ENCODE measurements at places on chromosomes 7 and 10.

GRCh38 chr7:113371416-113372043 is 253.2 kb upstream of the SMIM30 start:
- no peak for DNase-seq

- DNase-seq: no peak
These were observed 25.3 kb downstream of the FKBP6 start for GRCh38 chr7:73353243-73353642.

- DNase-seq: no peak
These were observed 543.8 kb upstream of the NRP1 start for GRCh38 chr10:33878238-33878786.

- DNase-seq: no peak
These were observed 51.0 kb upstream of the INPP5A start for GRCh38 chr10:132486539-132487121.

DNA sequence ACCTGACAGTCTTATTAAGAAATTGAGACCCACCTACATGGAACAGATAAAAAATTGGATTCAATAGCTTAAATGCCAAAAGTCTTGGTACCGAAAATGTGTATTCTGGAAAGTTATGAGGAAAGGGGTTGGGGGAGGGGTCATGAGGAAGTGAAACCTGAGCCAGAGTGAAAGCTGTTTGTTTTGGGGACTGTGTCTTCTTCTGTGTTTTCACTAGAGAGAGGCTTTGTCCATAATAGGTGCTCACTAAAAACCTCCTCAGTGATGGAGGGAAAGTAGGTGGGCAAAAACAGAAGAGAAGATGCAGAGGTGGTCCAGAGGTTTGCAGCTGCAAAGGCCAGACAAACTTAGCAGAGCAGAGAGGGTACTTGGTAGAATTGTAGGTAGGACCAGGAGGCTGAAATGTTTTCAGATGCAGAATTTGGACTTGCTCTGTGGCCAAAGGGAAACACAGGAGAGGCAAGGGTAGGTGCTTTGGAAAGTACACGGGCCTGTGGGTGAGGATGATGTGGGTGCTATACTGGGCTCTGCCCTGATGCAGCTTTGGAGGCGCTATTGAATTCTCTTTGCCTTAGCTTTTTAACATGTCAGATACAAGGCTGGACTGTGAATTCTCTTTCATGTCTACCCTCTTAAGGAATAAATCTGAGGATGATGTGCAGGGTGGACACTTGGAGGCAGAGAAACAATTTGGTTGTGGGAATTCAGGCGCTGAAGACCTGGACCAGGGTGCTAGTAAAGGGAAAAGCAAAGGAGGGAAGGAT is 254.6 kb downstream of the PTEN start:
- no peak for DNase-seq

- DNase-seq: no peak
These were observed 42.1 kb downstream of the CUX1 start for GRCh38 chr7:101859411-101860106.

GRCh38 chr10:32271617-32272016 is 75.3 kb downstream of the EPC1 start:
- no peak for DNase-seq

GRCh38 chr10:75654171-75654771 is 222.8 kb downstream of the LRMDA start:
- DNase-seq: no peak

GRCh38 chr10:11949152-11949551 is 93.5 kb downstream of the UPF2 start:
- no peak for DNase-seq

DNA sequence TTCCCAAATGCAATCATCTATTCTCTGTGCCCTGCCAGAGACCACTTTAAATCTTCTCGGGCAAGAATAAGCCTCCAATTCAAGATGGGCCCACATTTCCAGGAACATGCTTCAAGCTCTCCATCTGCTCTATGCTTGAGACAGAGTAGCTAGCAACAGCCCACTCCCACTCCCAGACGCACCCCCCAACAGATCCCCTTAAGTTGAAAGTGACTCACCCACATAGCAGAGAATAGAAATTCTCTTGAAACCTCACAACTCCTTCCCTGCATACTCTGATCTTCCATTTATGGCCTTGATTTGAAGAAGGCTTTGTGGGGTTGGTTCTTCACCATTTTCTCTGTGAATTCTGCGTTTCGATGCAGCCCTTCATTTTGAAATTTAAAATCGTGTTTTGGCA is 604.0 kb downstream of the INHBA start:
- DNase-seq: no peak

DNA sequence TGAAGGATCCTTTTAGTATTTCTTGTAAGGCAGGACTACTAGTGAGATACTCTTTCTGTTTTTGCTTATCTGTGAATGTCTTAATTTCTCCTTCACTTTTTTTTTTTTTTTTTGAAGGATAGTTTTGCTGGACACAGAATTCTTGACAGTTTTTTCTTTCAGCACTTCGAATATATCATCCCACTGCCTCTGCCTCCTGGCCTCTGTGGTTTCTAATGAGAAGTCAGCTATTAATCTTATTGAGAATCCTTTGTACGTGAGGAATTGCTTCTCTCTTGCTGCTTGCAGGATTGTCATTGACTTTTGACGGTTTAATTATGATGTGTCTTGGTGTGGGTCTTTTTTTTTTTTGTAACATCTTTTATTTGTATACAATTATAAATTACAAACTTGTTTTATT is 12.6 kb upstream of the WAC start:
- no peak for DNase-seq

DNA sequence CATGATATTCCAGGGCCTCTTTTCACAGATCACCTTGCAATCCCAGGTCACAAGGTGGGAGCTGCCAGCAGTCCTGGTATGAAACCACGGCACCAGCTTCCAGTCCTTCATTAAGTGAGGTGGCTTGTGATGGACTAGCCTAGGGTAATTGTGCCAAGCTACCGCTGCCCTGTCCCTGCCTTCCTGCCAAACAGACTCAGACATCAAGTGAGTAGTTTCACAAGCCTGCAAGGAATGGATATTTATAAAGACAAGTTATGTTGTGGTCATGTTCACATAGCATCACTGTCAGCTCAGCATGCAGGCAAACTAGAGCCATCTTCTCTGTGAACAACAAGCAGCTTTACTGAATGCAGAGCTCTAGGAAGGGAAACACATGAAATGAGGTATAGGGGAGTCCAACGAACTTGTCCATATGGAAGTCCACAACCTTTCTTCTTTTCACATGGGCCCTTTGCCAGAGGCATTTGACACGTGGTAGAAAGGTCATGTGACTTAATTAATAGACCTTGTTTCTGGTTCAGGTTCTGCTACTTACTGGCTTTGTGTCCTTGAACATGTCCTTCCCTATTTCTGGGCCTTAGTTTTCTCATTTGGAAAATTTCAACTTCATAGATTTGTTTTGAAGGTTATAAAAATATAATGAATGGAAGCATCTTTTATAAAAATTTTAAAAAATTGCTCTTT is 1061.2 kb downstream of the KCNMA1 start:
- DNase-seq: no peak

All from left renal pelvis (tissue), 4 donors.